ENCODE measurements at places on chromosomes 16 and 17.

- DNase-seq = no peak
These were observed 89.0 kb upstream of the DNAH17 start for GRCh38 chr17:78665952-78666920.

GRCh38 chr17:38669520-38669919 is 5.2 kb downstream of the EPOP start:
- no peak for DNase-seq

DNA sequence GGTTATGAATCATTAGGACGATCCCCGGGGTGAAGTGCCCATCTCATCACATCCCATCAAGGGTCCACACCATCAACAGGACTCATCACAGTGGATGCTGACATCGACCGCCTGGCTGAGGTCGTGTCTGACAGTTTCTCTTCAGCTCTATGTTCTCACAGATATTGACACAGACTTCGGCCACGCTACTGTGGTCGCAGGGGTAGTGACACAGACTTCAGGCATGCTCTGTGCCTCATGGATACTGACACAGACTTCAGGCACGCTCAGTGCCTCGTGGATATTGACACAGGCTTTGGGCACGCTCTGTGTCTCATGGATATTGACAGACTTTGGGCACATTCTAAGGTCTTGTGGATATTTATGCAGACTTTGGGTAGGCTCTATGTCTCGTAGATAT is 50.1 kb downstream of the KLHDC4 start:
- DNase-seq = no peak

- no peak for DNase-seq
These were observed 55.2 kb downstream of the EPN2 start for GRCh38 chr17:19292377-19292711.

All from activated CD4-positive, alpha-beta T cell treated with anti-CD3 and anti-CD28 coated beads for 1 hour (primary cell).